ENCODE measurements at places on chromosomes 6 and 20.
A peak's percentile ranks its signal among the peaks of the same experiment; 100 is the strongest.

DNA sequence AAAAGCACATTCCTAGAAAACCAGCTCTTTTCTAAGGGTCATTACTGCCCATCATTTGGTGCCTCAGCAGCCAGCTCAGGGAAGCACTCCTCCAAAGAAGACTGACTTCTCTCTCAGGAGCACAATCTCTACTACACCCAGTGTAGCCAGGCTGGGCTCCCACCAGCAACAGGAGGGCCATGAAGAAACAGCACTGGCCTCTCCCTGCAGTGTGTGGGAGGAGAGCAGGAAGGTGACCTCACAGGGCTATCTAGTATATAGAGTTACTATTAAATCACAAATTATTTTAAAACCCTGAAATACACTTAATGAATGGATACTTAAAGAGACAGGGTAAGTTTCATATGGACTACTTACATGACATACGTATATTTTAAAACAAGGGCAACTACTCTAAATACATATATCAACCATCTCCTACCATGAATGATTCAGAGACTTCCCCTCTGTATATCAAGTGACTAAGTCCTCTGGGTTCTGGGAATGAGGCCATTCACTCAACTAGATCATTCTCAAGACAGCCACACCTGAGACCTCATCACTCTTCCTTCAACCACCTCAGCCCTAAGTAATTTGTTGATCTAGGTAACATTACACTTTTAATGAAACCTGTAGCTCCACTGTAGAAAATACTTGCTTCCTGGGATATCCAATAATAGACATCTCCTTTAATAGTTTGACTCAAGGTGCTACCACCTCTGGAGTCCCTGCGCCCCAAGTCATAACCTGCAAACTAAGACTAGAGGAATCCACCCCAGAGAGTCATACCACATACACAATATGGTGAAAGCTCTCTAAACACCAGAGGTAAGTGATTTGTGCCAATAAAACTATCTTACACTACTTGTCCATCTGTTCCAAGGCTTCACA lies 25.2 kb downstream of the TBX18 start:
- no peak for DNase-seq

DNA sequence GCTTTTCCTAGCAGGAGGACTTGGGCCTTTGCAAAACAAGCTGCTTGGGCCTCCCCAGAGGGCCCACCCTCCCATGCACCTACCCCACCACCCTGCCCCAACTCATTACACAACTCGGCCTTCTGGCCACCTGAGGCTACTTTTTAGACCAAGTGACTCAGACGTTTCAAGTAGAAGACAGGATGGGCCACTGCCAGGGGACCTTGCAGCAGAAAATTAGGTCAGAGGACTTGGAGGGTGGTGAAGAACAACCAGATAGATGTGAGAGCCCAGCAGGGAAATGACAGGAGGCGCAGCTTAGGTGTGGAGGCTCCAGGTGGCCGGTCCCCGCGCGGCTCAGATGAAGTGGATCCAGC lies 1.4 kb downstream of the PPP1R3D start:
- no peak for DNase-seq

DNA sequence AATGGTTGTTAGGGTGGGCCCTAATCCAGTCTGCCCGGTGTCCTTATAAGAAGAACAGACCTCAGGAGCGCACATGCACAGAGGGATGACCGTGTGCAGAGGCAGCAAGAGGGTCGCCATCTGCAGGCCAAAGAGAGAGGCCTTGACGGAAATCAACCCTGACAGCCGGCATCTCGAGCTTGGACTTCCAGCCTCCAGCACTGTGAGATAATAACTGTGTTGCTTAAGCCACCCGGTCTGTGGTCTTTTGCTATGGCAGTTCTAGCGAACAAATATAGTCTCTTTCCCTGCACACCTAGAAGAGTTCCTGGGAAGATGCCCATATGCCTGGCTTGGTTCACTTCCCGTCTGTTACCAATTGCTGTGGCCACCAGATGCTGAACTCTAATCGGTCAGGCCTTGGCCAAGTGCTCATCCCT lies 35.3 kb upstream of the PTGIS start:
- no peak for DNase-seq

DNA sequence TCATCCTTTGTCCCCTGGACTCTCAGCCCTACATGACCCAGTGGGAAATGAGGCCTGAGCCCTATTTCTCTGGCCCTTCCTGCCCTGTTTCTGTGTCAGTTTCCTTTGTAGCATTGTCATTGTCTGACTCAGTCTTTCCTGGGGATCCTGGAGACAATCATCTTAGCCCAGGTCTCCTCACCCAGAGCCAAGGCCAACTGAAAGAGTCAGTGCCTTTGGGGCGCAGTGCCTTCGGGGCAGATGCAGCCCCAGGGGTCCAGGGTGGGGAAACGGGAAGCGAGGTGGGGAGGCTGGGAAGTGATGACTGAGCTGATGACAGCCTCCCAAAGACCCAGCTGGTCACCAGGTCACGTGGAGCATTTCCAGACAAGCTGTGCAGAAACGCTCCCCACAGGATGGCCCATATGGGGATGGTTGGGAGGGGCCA lies 93.3 kb upstream of the SULF2 start:
- no peak for DNase-seq

GRCh38 chr6:42009844-42010184 lies 40.5 kb upstream of the TAF8 start:
- no peak for DNase-seq

DNA sequence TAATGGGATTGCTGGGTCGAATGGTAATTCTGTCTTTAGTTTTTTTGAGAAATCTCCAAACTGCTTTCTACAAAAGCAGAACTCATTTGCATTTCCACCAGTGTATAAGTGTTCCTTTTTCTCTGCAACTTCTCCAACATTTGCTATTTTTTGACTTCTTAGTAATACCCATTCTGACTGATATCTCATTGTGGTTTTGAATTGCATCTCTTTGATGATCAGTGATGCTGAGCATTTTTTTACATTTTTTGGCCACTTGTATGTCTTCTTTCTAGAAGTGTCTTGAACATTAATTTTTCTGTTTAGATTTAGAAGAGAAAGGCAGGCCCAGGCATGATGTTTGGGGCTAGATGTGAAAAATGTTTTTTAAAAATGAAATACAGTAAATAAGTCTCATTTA lies 553.1 kb upstream of the MAN1A1 start:
- no peak for DNase-seq

DNA sequence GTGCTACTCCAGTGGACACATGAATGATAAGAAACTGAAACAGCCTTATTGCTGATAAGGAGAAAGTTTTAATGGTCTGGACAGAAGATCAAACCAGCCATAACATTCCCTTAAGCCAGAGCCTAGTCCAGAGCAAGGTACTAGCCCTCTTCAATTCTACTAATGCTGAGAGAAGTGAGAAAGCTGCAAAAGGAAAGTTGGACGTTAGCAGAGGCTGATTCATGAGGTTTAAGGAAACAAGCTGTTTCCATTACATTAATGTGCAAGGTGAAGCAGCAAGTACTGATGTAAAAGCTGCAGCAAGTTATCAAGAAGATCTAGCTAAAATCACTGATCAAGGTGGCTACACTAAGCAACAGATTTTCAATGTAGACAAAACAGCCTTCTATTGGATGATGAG lies 634.4 kb downstream of the KIF16B start:
- peak; percentile 24 for DNase-seq

DNA sequence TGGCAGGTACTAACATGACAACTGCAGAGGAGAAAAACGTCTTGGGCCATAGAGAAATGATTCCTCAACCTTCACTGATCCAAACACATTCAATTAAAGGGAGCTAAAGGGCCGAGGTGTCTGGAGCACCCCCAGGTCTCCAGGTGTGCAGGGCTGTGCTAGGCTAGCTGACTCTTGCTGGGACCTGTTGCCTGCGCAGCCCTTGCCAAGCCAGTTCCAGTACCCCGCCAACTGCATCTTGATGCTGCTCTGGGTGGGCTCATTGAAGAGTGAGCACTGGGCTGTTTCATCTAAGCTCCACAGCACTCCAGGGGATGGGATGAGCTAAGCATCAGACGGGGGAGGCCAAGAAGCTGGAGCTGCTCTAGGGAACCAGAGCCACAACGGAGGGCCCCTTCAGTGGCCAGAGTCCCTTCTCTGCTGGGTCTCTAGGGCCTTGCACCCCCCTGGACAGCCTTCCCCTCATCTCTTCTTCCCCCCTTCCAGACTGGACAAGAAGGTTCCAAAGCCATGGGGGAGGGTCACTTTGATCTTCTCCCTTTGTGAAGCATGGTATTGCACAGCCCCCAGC lies 15.9 kb downstream of the LEMD2 start:
- no peak for DNase-seq

- DNase-seq, result no peak
Measured at GRCh38 chr6:131999545-132000146, 48.5 kb upstream of the CCN2 start.

GRCh38 chr20:50543326-50543725 lies 33.1 kb downstream of the PTPN1 start:
- no peak for DNase-seq

GRCh38 chr6:25112322-25112773 lies 166.8 kb upstream of the CARMIL1 start:
- DNase-seq, result no peak

GRCh38 chr6:53573299-53573698 lies 28.4 kb upstream of the GCLC start:
- no peak for DNase-seq

GRCh38 chr6:94065707-94066337 lies 646.5 kb upstream of the EPHA7 start:
- no peak for DNase-seq

- no peak for DNase-seq
Measured at GRCh38 chr6:75344455-75344854, 59.9 kb upstream of the TMEM30A start.

DNA sequence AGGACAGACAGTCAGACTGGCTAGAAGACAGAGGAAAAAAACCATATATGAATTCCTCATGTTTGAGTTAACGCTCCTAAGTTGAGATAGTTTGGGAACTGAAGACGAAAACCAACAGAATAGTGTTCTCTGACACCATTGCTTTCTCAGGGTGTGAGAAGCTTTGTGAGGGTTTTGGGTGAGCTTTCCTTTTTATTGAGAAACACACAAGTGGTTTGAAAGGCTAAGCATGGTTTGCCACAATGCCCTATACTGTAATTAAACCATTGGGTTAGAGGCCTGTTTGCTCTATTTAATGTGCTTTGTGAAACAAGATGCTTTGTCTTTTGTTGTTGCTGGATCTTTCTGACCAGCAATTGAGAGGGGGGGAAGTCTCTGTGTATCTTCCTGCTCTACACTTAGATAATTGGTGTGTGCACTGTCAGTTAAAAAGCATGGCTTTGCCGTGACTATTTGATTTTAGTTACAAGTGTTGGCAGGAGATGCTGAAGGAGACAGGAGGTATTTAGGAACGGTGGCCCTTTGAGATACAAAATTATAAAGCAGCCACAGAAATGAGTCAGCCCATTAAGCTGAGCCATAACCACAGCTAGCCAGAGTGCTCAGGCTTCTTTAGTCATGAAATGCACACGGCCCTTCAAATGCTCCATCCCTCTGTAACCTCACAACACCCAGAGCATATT lies 273.0 kb upstream of the PREP start:
- no peak for DNase-seq
